ENCODE measurements at places on chromosomes 4 and X.

GRCh38 chrX:15430584-15430983 is 46.4 kb upstream of the VEGFD start:
- no peaks in the 10 kb centered on the region for H3K36me3 ChIP-seq
- no peaks in the 10 kb centered on the region for H3K4me1 ChIP-seq
- H3K27me3 ChIP-seq, result peaks cover 57% of the 10 kb centered on the region
- DNase-seq, result no peak
- no peak overlapping the region for H3K4me3 ChIP-seq

GRCh38 chr4:28449085-28449484 is 1588.4 kb downstream of the STIM2 start:
- H3K27me3 ChIP-seq, result no peaks in the 10 kb centered on the region
- no peak overlapping the region for H3K27ac ChIP-seq
- H3K4me1 ChIP-seq, result no peaks in the 10 kb centered on the region
- H3K36me3 ChIP-seq, result no peaks in the 10 kb centered on the region

DNA sequence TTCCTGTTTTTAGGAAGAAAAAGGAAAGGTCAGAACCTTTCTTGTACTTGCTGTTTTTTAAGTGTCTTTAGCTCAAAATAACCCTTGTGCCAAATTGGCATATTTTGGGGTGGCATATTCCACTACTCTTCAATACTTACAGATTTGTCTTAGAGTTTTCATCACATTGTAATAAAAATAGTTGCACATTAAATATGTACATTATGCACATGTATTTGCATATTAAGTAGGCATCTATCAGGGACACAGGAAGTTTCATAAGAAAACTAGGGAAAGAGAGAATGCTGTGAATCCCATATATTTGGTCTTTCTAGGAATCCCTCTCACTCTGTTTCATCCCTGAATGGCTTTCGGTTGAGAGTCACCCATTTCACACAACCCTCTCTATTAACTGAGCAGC is 139.6 kb downstream of the LARP7 start:
- H3K27me3 ChIP-seq, result no peaks in the 10 kb centered on the region
- H3K4me1 ChIP-seq, result no peaks in the 10 kb centered on the region
- no peaks in the 10 kb centered on the region for H3K36me3 ChIP-seq
- no peak overlapping the region for H3K4me3 ChIP-seq
- no peak overlapping the region for H3K27ac ChIP-seq
- no peak for DNase-seq

DNA sequence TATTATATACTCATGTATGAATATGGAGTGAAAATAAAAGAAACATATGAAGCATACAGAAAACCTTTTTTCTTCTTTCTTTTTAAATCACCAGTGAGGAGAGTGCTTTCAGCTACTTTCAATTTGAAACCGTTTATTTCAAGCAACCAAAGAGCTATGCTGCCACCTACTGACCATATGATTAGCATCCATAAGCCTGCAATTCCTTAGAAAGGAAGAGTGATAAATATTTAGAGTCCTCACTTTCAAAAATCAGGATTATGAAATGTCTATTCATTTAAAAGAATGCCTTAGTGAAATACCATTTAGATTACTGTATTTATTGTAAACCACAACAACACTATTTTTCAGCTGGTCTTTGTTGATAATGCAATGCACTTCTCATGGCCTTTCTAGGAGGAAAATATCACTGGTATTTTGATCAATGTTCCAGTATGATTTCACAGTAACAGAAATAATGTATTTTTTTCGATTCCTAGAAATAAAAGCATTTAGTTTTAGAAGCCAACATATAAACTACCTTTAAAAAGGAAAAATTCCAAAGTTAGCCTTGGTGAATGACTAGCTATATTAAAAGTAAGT is 667.6 kb downstream of the PCDH18 start:
- no peak overlapping the region for H3K4me3 ChIP-seq
- no peak for DNase-seq
- no peak overlapping the region for H3K27ac ChIP-seq
- no peaks in the 10 kb centered on the region for H3K27me3 ChIP-seq
- no peaks in the 10 kb centered on the region for H3K36me3 ChIP-seq
- H3K4me1 ChIP-seq, result no peaks in the 10 kb centered on the region

GRCh38 chr4:78625073-78625472 is 73.5 kb downstream of the ANXA3 start:
- peaks cover 14% of the 10 kb centered on the region for H3K4me1 ChIP-seq
- no peaks in the 10 kb centered on the region for H3K36me3 ChIP-seq
- no peak for DNase-seq
- no peak overlapping the region for H3K4me3 ChIP-seq
- no peaks in the 10 kb centered on the region for H3K27me3 ChIP-seq
- no peak overlapping the region for H3K27ac ChIP-seq

GRCh38 chrX:55450259-55450658 is 1.7 kb upstream of the MAGEH1 start:
- no peak overlapping the region for H3K27ac ChIP-seq
- H3K4me3 ChIP-seq, result no peak overlapping the region
- peaks cover 26% of the 10 kb centered on the region for H3K27me3 ChIP-seq
- peaks cover 4% of the 10 kb centered on the region for H3K4me1 ChIP-seq
- H3K36me3 ChIP-seq, result peaks cover 9% of the 10 kb centered on the region
- no peak for DNase-seq

DNA sequence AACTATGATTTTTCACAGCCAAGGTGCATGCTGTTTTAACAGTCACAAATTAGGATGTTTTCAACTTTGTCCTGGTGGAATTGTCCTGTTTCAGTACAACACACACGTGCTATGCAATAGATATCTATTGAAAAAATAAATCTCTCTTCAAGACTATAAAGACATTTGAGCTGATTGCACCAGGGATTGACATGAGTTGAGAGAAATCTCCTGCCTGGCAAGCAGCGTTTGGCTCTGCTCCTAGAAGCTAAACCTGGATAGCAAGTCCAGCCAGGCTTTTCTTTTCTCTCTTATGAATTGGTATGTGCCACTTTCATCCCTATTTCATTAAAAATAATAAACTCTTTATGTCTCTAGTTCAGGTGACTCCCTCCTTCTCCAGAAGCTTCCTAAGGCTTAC is 16.6 kb upstream of the NPNT start:
- H3K27ac ChIP-seq, result no peak overlapping the region
- H3K27me3 ChIP-seq, result peaks cover 4% of the 10 kb centered on the region
- DNase-seq, result no peak
- no peak overlapping the region for H3K4me3 ChIP-seq
- no peaks in the 10 kb centered on the region for H3K36me3 ChIP-seq

DNA sequence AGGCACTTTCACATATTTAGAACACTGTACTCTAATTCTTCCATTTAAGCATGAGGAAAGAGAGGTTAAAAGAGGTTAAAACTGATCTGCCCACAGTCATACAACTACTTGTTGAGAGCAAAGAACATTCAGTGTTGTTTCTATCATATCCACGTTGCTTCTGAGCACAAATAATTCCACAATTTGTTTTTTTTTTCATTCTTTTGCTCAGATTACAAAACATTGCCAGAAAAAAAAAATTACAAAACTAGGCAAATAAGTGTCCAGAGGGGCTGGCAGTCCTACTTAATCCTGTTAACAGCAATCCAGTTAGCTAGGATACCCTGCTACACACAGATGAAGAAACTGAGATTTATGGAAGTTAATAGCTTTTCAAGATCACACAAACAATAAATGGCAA is 6.3 kb upstream of the USP53 start:
- no peaks in the 10 kb centered on the region for H3K36me3 ChIP-seq
- H3K27me3 ChIP-seq, result no peaks in the 10 kb centered on the region
- no peak overlapping the region for H3K27ac ChIP-seq
- peaks cover 43% of the 10 kb centered on the region for H3K4me1 ChIP-seq

GRCh38 chr4:179817317-179817716 is 2375.1 kb upstream of the AGA start:
- H3K27me3 ChIP-seq, result no peaks in the 10 kb centered on the region
- H3K4me3 ChIP-seq, result no peak overlapping the region
- H3K4me1 ChIP-seq, result no peaks in the 10 kb centered on the region
- H3K27ac ChIP-seq, result no peak overlapping the region

DNA sequence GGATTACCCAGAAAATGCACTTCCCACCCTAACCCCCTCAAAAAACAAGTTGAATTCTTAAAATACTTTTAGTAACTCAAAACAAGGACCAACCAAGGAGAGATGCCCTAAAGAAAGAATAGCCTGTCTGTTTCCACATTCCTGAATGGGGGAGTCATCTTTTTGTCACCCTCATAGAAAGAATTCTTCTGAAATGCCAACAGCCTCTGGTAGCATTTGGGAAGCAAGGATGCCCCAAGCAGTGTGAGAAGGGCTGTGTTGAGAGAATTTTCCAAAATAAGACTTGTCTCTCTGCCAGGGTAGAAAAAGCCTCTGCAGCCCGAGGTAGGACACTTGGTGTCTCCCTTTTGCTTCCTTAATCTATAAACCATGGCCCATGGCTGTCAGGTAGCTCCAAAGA is 173.1 kb upstream of the VCX3A start:
- H3K4me1 ChIP-seq, result no peaks in the 10 kb centered on the region
- no peaks in the 10 kb centered on the region for H3K27me3 ChIP-seq
- H3K4me3 ChIP-seq, result no peak overlapping the region
- no peaks in the 10 kb centered on the region for H3K36me3 ChIP-seq
- no peak for DNase-seq

- peaks cover 14% of the 10 kb centered on the region for H3K4me1 ChIP-seq
- H3K4me3 ChIP-seq, result no peak overlapping the region
- no peak overlapping the region for H3K27ac ChIP-seq
- H3K27me3 ChIP-seq, result peaks cover 40% of the 10 kb centered on the region
Observed at GRCh38 chr4:46392421-46392820, 2.5 kb upstream of the GABRA2 start.

GRCh38 chrX:110397904-110398303 is 39.3 kb downstream of the RTL9 start:
- H3K4me3 ChIP-seq, result no peak overlapping the region

- no peaks in the 10 kb centered on the region for H3K36me3 ChIP-seq
- peaks cover 4% of the 10 kb centered on the region for H3K27me3 ChIP-seq
- no peak overlapping the region for H3K27ac ChIP-seq
- DNase-seq, result no peak
- no peak overlapping the region for H3K4me3 ChIP-seq
Observed at GRCh38 chrX:105471597-105471996, 251.1 kb upstream of the TEX13A start.

- no peaks in the 10 kb centered on the region for H3K36me3 ChIP-seq
- peaks cover 4% of the 10 kb centered on the region for H3K27me3 ChIP-seq
- no peak for DNase-seq
- H3K27ac ChIP-seq, result no peak overlapping the region
- no peak overlapping the region for H3K4me3 ChIP-seq
Observed at GRCh38 chrX:97210501-97210900, 326.8 kb downstream of the RPA4 start.

DNA sequence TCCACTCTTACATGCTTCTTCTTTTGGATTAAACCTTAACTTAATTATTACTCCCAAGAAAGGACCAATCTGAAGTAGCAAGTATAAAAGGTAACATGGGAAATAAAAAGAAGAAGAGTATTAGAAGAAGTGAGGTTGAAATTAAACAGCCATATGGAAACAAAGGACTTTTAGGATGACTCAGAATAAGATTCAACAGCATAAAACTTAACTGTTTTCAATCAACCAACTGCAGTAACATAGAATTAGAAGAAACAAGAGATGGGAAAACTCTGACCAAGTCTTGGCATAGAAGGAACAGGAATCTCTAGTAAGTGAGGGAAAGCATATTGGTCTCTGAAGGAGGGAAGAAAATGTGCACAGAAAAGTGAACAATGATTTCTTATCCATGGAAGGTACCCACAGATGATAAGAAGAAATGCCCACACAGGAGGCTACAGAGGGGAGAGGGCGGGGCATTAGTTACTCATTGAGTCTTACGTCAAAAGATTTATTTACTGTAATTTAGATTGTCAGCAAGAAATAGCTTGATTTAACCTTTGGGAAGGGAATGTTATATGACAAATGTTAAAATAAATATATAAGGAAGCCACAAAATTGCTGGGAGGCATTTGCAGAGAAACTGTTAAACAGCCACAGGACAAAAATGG is 177.3 kb downstream of the BANK1 start:
- peaks cover 3% of the 10 kb centered on the region for H3K27me3 ChIP-seq
- H3K36me3 ChIP-seq, result no peaks in the 10 kb centered on the region
- H3K4me1 ChIP-seq, result no peaks in the 10 kb centered on the region

- H3K4me1 ChIP-seq, result peaks cover 6% of the 10 kb centered on the region
- H3K36me3 ChIP-seq, result no peaks in the 10 kb centered on the region
- peaks cover 7% of the 10 kb centered on the region for H3K27me3 ChIP-seq
- H3K4me3 ChIP-seq, result no peak overlapping the region
- no peak for DNase-seq
- H3K27ac ChIP-seq, result no peak overlapping the region
Observed at GRCh38 chr4:120683897-120684540, 238.5 kb downstream of the PRDM5 start.

All from activated T-cell treated with anti-CD3 and anti-CD28 coated beads, Interleukin-2, amount 50 U/mL, for 24 hours (primary cell).